Sigmoid colon (tissue), 7 donors: ENCODE measurements at places on chromosomes 12 and 14. TPM values are rescaled to one million over a fixed set of nuclear protein-coding genes. Genes with fewer than 3 reads are reported as not detected.

Gene FSCB
- total RNA-seq = not detected

Gene EFS
- total RNA-seq = 12.6 TPM

Gene CPNE6
- 3.3 TPM for total RNA-seq

- no peak for DNase-seq
Observed at GRCh38 chr14:65860956-65861611, 448.6 kb downstream of the FUT8 start.

DNA sequence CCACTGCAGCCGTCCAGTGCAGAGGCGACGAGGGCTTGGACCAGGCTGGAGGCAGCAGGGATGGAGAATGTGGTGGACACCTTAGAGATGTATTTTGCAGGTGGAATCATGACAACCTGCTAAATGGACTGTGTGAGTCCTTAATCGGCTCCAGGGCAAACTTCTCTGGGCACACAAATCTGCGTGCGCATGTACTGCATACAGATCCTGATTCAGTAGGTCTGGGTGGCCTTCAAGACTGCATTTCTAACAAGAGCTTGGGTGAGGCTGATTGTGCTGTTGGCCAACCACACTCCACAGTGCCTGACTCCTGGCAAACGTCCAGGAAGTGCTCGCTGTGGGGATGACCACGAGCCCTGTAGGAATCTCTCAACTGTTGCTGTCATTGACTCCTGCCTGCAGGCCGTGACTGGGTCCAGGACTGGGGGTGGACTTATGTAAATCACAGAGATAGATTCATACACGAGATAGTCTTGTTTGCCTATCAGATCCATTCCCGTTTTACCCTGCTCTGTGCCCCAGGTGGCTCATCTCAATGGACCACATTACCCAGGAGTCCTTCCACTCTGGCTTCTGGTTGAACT lies 27.2 kb downstream of the JDP2 start:
- peak; percentile 89 for DNase-seq

DNA sequence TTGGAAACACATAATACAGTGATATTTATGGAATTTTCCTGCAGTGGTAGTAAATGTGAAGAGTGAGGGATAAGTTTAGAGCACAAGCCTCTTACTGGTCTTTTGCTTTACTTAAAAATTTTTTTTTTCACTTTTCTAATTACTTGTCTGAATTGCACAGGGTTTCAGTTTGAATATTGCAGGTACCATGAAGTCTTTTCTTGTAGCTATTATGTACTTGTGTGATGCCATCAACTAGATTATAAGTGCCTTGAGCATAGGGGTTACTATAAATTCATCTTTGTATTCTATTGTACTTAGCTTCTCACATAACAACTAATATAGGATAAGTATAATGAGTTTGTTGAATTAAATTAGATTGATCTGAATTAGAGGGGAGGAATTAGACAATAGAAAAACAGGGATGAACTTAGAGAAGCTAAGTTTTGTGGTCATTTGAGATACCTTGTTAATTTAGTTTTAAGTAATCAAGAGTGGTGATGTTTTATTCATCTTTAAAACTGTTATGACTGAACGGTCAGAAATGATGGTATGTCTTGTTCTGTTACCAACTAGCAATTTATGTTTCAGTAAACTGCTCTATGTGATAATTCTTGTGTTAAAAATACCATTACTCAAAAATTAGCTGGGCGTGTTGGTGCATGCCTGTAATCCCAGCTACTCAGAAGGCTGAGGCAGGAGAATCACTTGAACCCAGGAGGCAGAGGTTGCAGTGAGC lies 42.1 kb downstream of the CCDC91 start:
- no peak for DNase-seq

DNA sequence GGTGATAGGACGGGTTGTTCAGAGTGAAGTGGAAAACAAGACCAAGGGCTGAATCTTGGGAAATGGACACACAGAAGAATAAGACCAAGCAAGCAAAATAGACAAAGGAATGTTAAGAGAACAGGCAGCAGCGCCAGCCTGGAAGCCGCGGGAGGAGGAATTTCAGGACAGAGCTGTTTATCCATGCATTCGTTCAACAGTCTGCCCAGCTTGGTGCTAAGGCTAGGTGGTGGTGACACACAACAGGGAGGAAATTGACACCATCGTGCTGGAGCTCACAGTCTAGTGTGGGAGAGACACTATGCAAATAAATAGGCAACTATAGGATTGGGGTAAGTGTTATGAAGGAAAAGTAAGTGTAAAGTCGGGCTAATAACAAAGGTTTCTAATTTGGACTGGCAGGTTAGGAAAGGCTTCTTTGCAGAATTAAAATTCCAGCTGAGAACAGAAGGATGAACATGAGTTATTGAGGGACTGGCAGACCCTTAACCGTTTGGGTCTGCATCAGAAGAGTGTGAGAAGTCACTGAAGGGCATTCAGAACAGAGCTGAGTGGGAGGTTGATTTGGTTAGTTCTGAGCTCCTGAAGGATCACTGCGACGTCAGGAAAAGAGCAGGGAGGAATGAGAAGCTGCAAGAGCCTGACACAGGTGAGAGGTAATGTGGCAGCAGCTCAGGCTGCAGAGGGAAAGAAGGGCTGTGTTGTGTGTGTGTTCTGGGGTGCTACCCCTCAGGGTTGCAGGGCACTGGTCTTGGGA lies 242.6 kb upstream of the FKBP4 start:
- DNase-seq = no peak

GRCh38 chr12:123621101-123621500 lies 12.4 kb downstream of the EIF2B1 start:
- DNase-seq = no peak

GRCh38 chr12:117863002-117863709 lies 105.6 kb downstream of the KSR2 start:
- DNase-seq = no peak

DNA sequence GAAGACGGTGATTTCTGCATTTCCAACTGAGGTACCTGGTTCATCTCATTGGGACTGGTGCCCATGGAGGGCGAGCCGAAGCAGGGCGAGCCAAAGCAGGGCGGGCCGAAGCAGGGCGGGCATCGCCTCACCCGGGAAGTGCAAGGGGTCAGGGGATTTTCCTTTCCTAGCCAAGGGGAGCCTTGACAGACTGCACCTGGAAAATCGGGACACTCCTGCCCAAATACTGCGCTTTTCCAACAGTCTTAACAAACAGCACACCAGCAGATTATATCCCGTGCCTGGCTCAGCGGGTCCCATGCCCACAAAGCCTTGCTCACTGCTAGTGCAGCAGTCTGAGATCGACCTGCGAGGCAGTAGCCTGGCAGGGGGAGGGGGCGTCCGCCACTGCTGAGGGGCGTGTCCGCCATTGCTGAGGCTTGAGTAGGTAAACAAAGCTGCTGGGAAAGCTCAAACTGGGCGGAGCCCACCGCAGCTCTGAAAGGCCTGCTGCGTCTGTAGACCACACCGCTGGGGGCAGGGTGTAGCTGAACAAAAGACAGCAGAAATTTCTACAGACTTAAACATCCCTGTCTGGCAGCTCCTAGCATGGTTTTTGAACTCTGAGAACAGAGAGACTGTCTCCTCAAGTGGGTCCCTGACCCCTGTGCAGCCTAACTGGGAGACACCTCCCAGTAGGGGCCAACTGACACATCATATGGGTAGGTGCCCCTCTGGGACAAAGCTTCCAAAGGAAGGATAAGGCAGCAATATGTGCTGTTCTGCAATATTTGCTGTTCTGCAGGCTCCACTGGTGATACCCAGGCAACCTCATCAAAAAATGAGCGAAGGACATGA lies 77.2 kb downstream of the BAZ1A start:
- no peak for DNase-seq

- no peak for DNase-seq
Observed at GRCh38 chr12:92627511-92627910, 75.3 kb upstream of the PLEKHG7 start.

DNA sequence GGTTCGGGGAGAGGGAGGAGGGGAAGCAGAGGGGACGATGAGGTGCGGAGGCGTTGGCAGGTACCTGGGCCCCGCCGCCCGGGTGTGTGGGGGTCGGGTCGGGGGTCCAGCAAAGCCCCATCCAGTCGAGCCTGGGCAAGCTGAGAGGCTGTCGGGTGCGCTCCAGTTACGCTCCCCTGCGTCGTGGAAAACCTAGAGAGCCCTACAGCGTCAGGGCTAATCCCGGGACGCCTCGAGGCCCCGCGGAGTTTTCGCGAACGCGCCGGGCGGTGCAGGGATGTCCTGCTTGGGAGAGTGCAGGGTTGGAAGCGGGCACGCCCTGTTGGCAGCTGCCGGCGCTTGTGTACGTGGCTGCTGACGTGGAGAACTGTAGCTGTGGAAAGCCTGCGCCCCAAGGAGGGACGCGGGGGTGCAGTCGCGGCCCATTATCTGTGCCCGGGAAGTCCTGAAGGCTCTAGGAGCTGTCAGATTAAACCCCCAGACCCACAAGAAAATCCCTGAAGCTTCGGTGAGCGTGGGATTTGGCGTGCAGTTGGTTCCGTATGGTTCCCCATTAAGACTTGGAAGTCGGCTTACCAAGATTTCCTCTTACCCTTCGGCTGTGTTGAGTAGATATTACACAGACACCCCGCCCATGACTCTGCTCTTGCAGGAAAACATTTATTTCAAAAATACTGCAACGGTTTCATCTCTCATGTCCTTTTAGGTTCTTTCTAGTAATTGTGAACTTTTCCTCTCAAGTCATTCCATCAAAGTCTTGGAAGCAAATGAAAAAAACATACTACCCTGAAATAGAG lies 11.3 kb upstream of the SLC38A2 start:
- DNase-seq = peak; percentile 98

- no peak for DNase-seq
Observed at GRCh38 chr14:91125271-91125660, 11.4 kb downstream of the DGLUCY start.

DNA sequence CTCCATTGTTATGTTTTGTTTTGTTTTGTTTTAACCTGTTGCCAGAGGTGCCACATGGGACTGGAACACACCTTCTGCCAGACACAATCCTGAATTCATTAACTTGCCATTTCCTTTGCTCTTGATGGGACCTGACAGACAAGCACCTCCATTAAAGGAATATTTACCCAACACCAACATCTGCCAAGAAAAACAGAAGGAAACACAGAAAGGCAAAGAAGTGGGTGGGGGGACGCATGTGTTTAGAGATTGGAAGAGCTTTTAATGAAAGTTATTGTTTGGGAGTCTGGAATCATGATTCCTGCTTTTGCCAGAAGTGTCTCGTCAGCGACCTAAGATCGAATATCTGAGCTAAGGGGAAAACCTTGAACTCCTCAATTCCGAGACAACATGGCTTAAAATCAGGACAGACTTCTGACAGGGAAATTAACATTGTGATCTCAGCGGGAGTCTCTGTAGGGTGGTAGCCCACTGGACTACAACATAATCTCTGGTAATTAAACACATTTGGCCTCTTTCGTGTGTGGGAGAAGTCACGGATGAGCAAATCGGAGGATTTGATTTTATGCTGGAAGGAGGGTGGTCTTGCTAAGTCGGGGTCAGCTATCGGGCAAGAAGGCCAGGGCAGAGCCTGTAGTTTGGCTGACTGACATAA lies 210.4 kb upstream of the FAR2 start:
- DNase-seq = no peak
